Tibial artery (tissue), 4 donors: ENCODE measurements at places on chromosomes 13 and 19.

- H3K27ac ChIP-seq, result no peak overlapping the region
- no peaks in the 10 kb centered on the region for H3K4me1 ChIP-seq
- H3K36me3 ChIP-seq, result peaks cover 68% of the 10 kb centered on the region
- no peak overlapping the region for H3K4me3 ChIP-seq
Observed at GRCh38 chr19:1374250-1374577, 9.5 kb upstream of the NDUFS7 start.

GRCh38 chr19:9945319-9945966 lies 9.1 kb upstream of the OLFM2 start:
- no peaks in the 10 kb centered on the region for H3K27me3 ChIP-seq
- H3K36me3 ChIP-seq, result no peaks in the 10 kb centered on the region
- no peaks in the 10 kb centered on the region for H3K4me1 ChIP-seq
- H3K4me3 ChIP-seq, result no peak overlapping the region
- peak overlapping the region; percentile 65 for H3K27ac ChIP-seq

- H3K4me3 ChIP-seq, result peak overlapping the region; percentile 71
- DNase-seq, result peak; percentile 86
- peak overlapping the region; percentile 97 for H3K27ac ChIP-seq
- H3K36me3 ChIP-seq, result peaks cover 29% of the 10 kb centered on the region
- no peaks in the 10 kb centered on the region for H3K27me3 ChIP-seq
Observed at GRCh38 chr19:7534531-7535046, 928 bp upstream of the PNPLA6 start.

GRCh38 chr13:112723771-112724170 lies 33.9 kb downstream of the ATP11A start:
- DNase-seq, result no peak
- H3K4me1 ChIP-seq, result peaks cover 3% of the 10 kb centered on the region
- no peaks in the 10 kb centered on the region for H3K36me3 ChIP-seq
- H3K27me3 ChIP-seq, result no peaks in the 10 kb centered on the region
- H3K27ac ChIP-seq, result no peak overlapping the region

- no peaks in the 10 kb centered on the region for H3K27me3 ChIP-seq
- H3K36me3 ChIP-seq, result no peaks in the 10 kb centered on the region
- H3K27ac ChIP-seq, result peak overlapping the region; percentile 87
Observed at GRCh38 chr19:46944918-46945628, 74.6 kb upstream of the NPAS1 start.

GRCh38 chr13:47480951-47481350 lies 520.1 kb downstream of the SUCLA2 start:
- no peak for DNase-seq

DNA sequence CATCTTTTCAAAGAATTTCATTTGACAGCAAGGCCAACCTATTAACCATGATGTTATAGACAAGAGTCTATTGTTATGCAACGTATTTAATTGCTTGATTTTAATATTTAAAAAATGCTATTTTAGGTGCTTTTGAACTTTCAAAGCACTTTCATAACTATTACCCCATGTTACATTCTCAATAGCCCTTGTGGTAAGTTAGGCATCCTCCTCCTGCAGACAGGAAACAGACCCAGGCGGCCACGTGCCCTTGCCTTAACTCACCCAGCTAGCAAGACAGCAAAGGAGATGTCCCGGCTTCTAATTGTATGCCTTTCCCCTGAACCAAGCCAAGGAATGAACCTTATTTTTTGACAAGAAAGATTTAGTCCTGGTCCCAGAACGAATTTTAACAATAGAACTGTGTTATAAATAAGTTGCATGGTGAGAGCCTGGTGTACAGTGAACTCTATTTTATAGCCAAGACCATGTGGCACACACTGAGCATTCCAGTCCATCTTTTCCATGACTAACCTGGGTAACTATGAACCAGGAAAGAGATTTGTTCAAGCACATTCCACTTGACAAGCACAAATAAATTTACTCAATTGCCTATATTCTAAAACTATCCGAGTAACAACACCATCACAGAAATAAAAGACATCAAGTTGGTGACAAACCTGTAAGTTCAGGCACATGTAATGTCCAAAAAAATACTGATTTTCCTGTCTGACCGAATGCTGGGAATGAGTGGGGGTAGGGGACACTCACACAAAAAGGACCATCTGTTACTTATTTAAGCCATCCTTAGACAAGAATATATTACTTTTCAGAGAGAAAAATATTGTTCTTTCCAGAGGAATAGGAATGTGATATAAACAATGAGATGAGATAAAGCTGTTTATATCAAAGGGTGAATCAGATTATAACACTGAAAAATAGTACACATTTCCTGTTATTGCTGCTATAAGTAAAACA lies 163.0 kb downstream of the EFNB2 start:
- peaks cover 23% of the 10 kb centered on the region for H3K4me1 ChIP-seq
- no peaks in the 10 kb centered on the region for H3K27me3 ChIP-seq
- no peak overlapping the region for H3K4me3 ChIP-seq
- DNase-seq, result no peak
- H3K27ac ChIP-seq, result no peak overlapping the region
- no peaks in the 10 kb centered on the region for H3K36me3 ChIP-seq

- H3K4me1 ChIP-seq, result no peaks in the 10 kb centered on the region
- no peaks in the 10 kb centered on the region for H3K27me3 ChIP-seq
- no peak overlapping the region for H3K27ac ChIP-seq
- DNase-seq, result no peak
Observed at GRCh38 chr13:44350775-44351504, 22.7 kb upstream of the SERP2 start.

DNA sequence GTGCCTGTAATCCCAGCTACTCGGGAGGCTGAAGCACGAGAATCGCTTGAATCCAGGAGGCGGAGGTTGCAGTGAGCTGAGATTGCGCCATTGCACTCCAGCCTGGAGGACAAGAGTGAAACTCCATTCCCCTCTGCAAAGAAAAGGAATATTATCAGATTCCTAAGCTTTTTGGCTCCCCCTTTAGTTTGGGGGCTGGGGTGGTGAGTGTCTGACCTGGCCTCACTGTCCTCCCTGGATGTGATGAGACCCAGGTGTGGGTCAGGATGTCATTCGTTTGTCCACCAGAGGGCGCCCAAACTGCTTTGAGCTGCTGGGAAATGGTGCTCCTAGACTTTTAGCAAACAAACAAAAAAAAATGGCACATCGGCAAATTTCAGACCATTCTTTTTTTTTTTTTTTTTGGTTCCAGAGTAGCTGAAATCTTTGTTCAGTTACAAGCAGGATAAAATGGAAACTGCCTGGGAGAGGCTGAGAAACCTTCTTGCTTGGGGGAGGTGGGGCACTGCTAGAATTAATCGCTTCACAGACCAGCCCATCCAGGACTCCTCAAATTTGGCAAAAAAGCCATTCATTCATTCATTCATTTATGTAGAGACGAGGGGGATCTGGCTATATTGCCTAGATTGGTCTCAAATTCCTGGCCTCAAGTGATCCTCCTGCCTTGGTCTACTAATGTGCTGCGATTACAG lies 29.4 kb downstream of the SPC24 start:
- H3K27ac ChIP-seq, result peak overlapping the region; percentile 27
- no peaks in the 10 kb centered on the region for H3K36me3 ChIP-seq
- H3K4me3 ChIP-seq, result no peak overlapping the region
- DNase-seq, result peak; percentile 81
- H3K4me1 ChIP-seq, result no peaks in the 10 kb centered on the region
- no peaks in the 10 kb centered on the region for H3K27me3 ChIP-seq

DNA sequence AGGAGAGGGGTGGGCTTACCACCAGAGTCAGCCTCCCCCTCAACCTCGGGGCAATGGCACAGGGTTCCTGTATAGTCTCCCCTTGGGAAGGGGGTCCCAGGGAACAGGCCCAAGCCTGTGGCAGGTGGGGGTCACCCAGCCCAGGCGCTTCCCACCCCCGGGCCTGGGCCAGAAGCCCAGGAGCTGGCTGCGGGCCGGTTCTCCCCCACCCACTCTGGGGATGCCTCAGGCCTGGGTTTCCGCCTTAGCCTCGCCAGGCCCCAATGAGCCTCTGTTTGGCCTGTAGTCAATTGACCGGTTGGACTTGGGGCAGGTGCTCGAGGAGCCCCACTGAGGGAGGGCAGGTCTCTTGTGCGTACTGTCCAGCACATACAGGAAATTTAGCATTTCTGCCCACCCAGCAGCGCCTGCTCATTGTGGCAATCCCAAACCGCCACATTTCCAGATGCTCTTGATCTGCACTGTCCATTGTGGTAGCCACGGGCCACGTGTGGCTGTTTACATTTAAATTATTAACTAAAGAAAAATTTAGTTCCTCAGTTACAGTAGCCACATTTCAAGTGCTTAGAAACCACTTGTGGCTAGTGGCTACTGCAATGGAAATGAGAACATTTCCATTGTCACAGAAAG lies 9.9 kb downstream of the LYL1 start:
- no peaks in the 10 kb centered on the region for H3K27me3 ChIP-seq
- no peak overlapping the region for H3K4me3 ChIP-seq
- peaks cover 11% of the 10 kb centered on the region for H3K4me1 ChIP-seq
- peak overlapping the region; percentile 94 for H3K27ac ChIP-seq

- no peak overlapping the region for H3K27ac ChIP-seq
- no peak for DNase-seq
- H3K4me1 ChIP-seq, result no peaks in the 10 kb centered on the region
Observed at GRCh38 chr13:33743438-33744368, 74.2 kb upstream of the RFC3 start.

DNA sequence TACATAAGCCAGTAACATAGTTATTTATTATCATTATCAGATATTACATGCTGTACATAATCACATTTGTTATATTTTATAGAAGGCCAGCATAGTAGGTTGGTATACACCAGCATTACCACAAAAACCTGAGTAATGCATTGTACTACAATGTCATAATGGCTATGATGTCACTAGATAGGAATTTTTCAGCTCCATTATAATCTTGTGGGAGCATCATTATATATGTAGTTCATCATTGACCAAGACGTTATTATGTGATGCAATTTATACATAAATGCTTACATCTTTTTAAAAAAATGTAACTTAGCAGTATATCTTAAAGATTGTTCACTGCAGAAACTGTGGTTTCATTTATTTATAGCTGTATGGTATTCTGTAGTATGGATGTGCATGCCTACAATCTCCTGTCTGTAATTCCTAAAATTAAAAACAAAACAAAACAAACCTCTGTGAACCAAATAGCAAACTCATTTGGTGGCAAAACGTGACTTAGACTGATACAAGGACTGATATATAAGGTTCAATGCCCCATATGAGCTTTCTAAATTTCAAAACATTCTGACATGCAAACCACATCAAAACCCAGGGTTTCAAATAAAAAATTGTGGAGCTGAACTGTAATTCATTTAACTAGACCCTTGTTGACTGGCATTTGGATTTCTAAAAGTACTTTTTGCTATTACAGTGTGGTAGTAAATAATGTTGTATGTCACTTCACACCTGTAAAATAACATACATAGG lies 250.9 kb downstream of the DLEU7 start:
- no peaks in the 10 kb centered on the region for H3K27me3 ChIP-seq
- H3K36me3 ChIP-seq, result no peaks in the 10 kb centered on the region
- no peak overlapping the region for H3K27ac ChIP-seq
- no peak for DNase-seq
- H3K4me3 ChIP-seq, result no peak overlapping the region

- no peak for DNase-seq
- no peak overlapping the region for H3K27ac ChIP-seq
Observed at GRCh38 chr13:37597477-37598025, 1.0 kb downstream of the POSTN start.

- DNase-seq, result no peak
- no peaks in the 10 kb centered on the region for H3K36me3 ChIP-seq
- H3K4me3 ChIP-seq, result no peak overlapping the region
- no peak overlapping the region for H3K27ac ChIP-seq
- H3K4me1 ChIP-seq, result no peaks in the 10 kb centered on the region
- H3K27me3 ChIP-seq, result no peaks in the 10 kb centered on the region
Observed at GRCh38 chr13:76153239-76153638, 517.1 kb downstream of the LMO7 start.

DNA sequence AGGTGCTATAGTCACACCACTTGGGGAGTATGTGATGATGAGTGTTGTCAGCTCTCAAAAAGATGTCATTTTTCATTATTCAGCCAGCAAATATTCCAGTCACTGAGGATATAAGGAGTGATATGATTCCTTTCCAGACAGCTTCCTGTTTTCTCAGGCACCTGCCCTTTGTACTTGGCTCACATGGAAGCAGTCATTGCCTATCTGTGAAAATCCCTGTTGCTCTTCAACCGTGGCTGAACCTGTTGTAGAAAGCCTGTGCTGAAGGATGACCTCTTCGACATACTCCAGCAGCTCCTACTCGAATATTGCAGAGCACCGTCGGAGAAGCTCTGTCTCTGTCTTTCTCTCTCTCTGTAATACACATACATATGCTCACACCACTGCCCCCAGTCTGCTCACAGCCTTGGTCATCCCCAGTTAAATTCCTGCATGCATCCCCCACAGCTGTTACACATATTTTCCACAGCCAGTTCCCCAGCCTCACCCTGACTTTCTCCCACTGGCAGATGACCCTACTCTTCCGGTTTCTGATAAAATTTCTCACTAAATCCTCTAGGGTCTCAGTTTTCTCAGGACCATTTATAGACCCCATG lies 204.2 kb upstream of the ARGLU1 start:
- no peak overlapping the region for H3K4me3 ChIP-seq
- no peaks in the 10 kb centered on the region for H3K36me3 ChIP-seq
- H3K27me3 ChIP-seq, result no peaks in the 10 kb centered on the region
- H3K4me1 ChIP-seq, result no peaks in the 10 kb centered on the region

DNA sequence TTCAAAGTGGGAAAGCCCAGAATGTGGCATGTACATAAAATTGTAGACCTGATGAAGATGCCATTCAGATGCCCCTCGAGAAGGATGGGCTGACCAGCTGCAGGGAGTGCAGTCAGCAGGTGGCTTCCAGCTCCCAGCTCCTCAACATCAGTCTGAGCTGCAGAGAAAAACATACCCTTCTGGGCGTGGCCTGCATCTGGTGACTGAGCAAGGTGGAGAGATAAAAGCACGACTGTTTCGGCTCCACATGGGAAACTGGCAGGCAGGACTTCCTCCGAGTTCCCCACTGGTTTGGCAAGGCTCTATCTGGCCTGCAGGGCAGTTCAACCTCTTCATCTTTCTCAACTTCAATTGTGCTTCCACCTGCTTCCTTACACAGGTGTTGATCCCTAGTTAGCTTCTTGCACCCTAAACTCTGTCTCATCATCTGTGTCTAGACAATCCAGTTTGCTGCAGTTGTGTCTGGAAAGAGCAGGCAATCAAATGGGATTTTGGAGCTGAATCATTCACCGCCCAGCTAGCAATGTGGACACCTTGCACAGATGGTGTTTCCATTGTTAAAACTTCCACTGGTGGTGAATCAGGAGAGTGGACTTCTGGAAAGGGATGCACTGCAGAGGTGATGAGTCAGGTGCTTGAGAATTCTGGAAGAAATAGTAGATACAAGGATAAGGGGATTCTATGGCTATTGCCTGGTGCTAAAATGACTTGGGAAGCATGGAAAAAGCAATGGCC lies 56.8 kb downstream of the POLR1D start:
- no peaks in the 10 kb centered on the region for H3K36me3 ChIP-seq
- H3K4me1 ChIP-seq, result no peaks in the 10 kb centered on the region
- no peak overlapping the region for H3K27ac ChIP-seq
- no peak overlapping the region for H3K4me3 ChIP-seq
- H3K27me3 ChIP-seq, result no peaks in the 10 kb centered on the region
- DNase-seq, result no peak

GRCh38 chr13:33316890-33317289 lies 31.3 kb upstream of the STARD13 start:
- no peak for DNase-seq
- H3K4me1 ChIP-seq, result no peaks in the 10 kb centered on the region
- no peaks in the 10 kb centered on the region for H3K27me3 ChIP-seq
- H3K4me3 ChIP-seq, result no peak overlapping the region

GRCh38 chr13:40251343-40252032 lies 415.0 kb downstream of the FOXO1 start:
- peak overlapping the region; percentile 50 for H3K27ac ChIP-seq
- no peaks in the 10 kb centered on the region for H3K27me3 ChIP-seq
- no peaks in the 10 kb centered on the region for H3K36me3 ChIP-seq
- no peak for DNase-seq
